ENCODE measurements at places on chromosomes 4 and X. TPM values are rescaled to one million over a fixed set of nuclear protein-coding genes. Genes with fewer than 3 reads are reported as not detected.

RRH gene
- 0.25 TPM for total RNA-seq

DNA sequence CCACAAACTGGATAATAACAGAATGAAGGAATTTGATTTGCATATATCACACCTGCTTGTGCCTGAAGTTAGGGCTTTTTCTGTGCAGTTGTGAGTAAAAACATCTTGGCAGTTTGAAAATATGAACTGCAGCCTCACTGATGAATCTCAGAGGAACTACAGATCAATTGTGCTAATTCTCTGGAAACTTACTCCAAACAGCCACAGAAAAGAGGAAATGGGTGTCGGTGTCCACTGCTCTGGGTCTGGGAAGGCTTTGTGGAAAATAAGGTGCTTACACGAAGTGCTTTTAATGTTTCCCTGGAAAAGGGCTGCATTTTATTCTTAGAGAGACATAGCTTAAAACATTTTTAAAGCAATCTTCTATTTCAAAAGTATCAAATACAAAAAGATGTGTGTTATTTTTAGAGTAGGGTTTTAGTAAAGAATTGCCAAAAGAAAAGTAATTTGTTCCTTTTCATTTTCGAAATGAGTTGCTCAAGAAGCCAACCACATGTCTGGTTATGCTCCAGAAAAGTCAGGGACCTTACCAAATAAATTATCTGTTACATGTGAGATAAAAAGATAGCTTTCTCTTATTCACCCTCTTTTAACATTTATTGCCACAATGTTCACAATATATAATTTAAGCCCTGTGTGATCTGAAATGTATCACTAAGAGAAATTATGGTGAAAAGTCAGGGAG is 240.1 kb downstream of the FRAS1 start:
- no peaks in the 10 kb centered on the region for H3K27me3 ChIP-seq
- no peak overlapping the region for H3K27ac ChIP-seq
- no peaks in the 10 kb centered on the region for H3K36me3 ChIP-seq
- H3K4me1 ChIP-seq = peaks cover 31% of the 10 kb centered on the region

GRCh38 chr4:185257086-185257485 is 47.7 kb downstream of the SNX25 start:
- no peaks in the 10 kb centered on the region for H3K36me3 ChIP-seq
- peaks cover 27% of the 10 kb centered on the region for H3K4me1 ChIP-seq
- no peak overlapping the region for H3K4me3 ChIP-seq
- peak overlapping the region; percentile 81 for H3K27ac ChIP-seq
- H3K27me3 ChIP-seq = no peaks in the 10 kb centered on the region

DNA sequence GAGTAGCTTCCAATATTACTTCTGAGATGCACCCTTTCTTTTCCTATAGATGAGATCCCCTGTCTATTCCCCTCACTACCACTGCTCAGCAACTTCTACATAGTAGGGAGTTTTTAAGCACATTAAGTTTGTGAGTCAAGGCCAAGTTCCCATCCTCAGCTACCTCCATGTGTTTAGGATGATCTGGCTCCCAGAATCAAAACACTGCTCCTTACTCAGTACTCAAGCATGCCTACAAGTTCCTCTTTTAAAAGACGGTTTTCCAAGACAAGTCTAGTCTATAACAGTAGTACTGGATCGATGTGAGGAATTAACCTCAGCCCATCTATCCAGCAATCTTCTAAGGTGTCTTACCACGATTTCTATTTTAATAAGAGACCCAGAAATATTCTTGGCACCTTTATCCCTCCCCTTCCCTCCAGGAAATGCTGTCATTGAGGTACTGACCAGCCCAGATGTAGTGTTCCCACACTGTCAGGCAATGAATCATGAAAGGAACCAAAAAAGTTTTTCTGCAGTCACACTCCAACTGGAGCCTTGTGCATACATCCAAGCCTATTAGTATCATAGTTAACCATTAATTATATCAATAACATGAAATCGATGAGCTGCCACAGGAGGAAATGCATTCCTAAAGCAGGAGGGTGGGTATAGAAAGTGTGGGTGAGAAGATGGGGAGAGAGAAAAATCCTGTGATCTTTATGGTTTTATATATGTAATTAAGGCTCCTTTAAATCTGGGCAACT is 29.6 kb downstream of the AREG start:
- no peaks in the 10 kb centered on the region for H3K27me3 ChIP-seq
- H3K27ac ChIP-seq = peak overlapping the region; percentile 33
- peak; percentile 51 for DNase-seq
- no peak overlapping the region for H3K4me3 ChIP-seq

SH3TC1 gene
- 1.8 TPM for total RNA-seq

DNA sequence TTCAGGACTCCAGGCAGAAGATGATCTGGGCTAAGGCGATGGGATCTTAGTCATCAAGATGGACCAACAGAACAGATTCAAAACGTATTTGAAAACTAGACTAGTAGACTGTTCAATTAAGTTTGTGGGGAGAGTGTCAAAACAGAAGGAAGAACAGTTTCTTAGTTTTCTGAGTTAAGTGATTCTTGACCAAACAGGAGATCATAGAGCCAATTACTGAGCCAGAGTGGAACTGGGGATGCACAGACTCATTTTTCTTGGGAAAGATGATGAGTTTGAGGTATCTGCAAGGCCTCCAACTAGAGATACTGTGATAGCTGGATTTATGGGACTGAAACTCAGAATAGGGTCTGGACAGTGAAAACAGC is 119.5 kb downstream of the REELD1 start:
- no peaks in the 10 kb centered on the region for H3K36me3 ChIP-seq
- no peak overlapping the region for H3K27ac ChIP-seq
- H3K27me3 ChIP-seq = no peaks in the 10 kb centered on the region
- H3K4me3 ChIP-seq = peak overlapping the region; percentile 16
- peaks cover 39% of the 10 kb centered on the region for H3K4me1 ChIP-seq

- no peaks in the 10 kb centered on the region for H3K4me1 ChIP-seq
- H3K36me3 ChIP-seq = no peaks in the 10 kb centered on the region
- DNase-seq = no peak
- H3K27me3 ChIP-seq = peaks cover 3% of the 10 kb centered on the region
These were observed 5.5 kb upstream of the NSUN7 start for GRCh38 chr4:40744218-40744617.

ENPEP gene
- total RNA-seq = 0.67 TPM

DNA sequence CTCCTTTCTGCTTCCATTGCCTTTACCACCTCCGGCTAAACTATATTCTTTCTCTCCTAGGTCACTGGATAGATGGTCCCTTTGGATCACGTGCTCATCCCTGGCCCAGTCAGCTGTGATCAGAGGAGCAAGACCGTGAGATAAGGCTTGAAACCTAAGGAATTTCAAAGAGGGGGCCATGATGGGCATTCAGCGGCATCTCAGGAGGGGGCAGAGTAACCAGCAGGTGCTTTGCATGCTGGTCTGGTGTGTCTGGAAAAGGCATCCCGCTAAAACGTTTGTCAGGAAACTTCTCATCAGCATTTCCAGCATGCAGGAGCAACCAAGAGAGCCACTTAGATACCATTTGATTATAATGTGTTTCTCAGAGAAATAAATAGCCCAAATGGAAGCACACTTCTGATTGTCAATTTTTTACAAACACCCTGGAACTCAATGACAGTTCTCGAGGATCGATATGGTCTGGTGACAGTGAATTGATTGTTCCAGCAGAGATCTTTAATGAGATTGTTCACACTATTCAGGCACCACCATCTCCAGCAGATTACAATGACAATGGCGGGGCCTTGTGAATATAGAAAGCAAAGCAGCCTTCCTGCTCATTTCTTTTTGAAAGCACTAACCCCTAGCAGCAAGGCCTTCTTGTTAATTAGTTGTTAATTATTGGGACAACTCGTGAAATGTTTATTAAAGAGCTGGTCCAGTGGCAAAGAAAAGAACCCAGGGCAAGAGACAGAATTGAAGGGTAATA is 327.1 kb downstream of the PTTG2 start:
- H3K27me3 ChIP-seq = peaks cover 3% of the 10 kb centered on the region
- peaks cover 9% of the 10 kb centered on the region for H3K4me1 ChIP-seq
- H3K4me3 ChIP-seq = no peak overlapping the region
- H3K27ac ChIP-seq = no peak overlapping the region

HPGD gene
- total RNA-seq = 0.20 TPM

- H3K36me3 ChIP-seq = no peaks in the 10 kb centered on the region
- no peaks in the 10 kb centered on the region for H3K27me3 ChIP-seq
- H3K4me3 ChIP-seq = no peak overlapping the region
- peak; percentile 84 for DNase-seq
These were observed 75.6 kb downstream of the REPS2 start for GRCh38 chrX:17021851-17022604.

RNF175 gene
- 1.0 TPM for total RNA-seq

ARMCX4 gene
- 9.6 TPM for total RNA-seq

DNA sequence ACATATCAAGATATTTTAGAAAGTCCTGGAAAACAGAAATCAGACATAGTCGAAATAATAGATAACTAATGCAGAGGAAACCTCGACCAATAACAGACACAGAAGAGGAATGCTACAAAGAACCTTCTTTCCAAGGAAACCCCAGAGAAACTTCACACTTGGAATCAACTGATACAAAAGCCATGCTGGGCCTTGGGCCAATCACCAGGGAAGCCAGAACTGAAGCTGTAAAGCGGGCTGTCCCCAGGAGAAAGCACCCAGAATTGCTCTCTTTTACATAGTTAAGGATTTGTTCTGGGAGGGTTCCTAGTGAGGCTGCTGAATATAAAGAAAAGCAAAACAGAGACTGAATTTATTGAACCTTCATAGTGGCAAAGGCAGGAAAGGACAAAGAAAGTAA is 100.5 kb downstream of the PRDM5 start:
- no peak for DNase-seq
- H3K27ac ChIP-seq = no peak overlapping the region
- H3K27me3 ChIP-seq = no peaks in the 10 kb centered on the region
- no peak overlapping the region for H3K4me3 ChIP-seq
- H3K4me1 ChIP-seq = no peaks in the 10 kb centered on the region

GSTCD gene
- total RNA-seq = 12.3 TPM

- peak; percentile 82 for DNase-seq
- no peak overlapping the region for H3K27ac ChIP-seq
- H3K36me3 ChIP-seq = no peaks in the 10 kb centered on the region
These were observed 49.4 kb upstream of the CAMK2D start for GRCh38 chr4:113810906-113811305.

DNA sequence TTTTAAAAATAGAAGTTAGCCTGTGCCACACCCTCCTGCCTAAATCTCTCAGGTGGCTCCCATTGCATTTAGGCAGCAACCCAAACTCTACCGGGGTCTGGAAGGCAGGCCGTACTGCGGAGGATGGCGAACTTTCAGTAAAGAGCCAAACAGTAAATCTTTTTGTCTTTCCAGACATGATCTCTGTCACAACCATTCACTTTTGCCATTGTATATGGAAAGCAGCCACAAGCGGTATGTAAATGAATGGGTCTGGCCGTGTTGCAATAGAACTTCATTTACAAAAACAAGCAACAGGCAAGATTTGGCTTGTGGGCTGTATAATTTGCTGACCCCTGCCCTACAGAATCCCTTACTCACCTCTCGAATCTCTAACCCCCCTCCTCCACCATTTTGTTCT is 3.3 kb downstream of the RADX start:
- H3K36me3 ChIP-seq = no peaks in the 10 kb centered on the region
- H3K27ac ChIP-seq = no peak overlapping the region
- no peak overlapping the region for H3K4me3 ChIP-seq
- H3K4me1 ChIP-seq = no peaks in the 10 kb centered on the region

GRCh38 chr4:82419451-82419850 is 10.8 kb downstream of the HNRNPDL start:
- peaks cover 12% of the 10 kb centered on the region for H3K4me1 ChIP-seq
- no peak for DNase-seq
- no peak overlapping the region for H3K4me3 ChIP-seq
- no peak overlapping the region for H3K27ac ChIP-seq

GPM6B gene
- 21.5 TPM for total RNA-seq

SPANXN5 gene
- not detected for total RNA-seq

SMIM14 gene
- 27.2 TPM for total RNA-seq

DNA sequence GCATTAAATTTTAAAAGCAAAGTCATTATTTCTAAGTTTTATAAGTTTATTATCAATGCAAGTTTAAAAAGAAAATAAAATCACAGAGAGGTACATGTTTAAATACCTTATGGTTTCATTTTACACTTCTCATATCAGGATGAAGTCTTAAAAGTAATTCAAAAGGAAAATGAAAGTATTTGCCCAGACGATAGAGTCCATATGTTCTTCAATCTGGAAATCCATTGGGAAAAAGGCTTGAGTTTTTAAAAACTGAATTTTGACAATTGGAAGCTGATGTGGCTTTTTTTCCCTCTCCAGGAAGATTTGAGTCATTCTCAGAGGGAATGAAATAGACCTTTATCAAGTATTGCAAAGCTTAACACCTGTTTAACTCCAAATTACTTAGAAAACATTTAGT is 37.1 kb downstream of the MAB21L2 start:
- no peaks in the 10 kb centered on the region for H3K4me1 ChIP-seq
- no peaks in the 10 kb centered on the region for H3K27me3 ChIP-seq
- H3K36me3 ChIP-seq = no peaks in the 10 kb centered on the region
- no peak overlapping the region for H3K27ac ChIP-seq
- no peak for DNase-seq

RS1 gene
- not detected for total RNA-seq

DNA sequence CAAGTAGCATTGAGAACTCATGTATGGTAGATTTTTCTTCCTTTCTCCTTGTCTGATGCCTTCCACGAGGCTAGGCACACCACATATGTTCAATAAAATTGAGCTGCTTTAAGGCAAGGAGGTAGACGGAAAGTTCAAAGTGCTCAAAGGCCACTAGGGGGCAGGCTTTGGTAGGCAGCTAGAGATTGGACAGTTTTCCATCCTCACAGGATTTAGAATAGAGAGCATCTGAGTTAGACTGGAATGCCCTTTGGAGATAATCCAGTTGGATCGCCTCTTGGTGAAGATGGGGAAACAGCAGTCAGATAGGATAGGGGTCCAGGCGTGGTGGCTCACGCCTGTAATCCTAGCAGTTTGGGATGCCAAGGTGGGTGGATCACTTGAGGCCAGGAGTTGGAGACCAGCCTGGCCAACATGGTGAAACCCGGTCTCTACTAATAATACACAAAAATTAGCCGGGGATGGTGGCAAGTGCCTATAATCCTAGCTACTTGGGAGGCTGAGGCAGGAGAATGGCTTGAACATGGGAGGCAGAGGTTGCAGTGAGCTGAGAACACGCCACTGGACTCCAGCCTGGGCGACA is 30.4 kb downstream of the ELF4 start:
- DNase-seq = peak; percentile 32
- no peak overlapping the region for H3K4me3 ChIP-seq
- H3K36me3 ChIP-seq = no peaks in the 10 kb centered on the region
- H3K4me1 ChIP-seq = peaks cover 2% of the 10 kb centered on the region
- H3K27me3 ChIP-seq = no peaks in the 10 kb centered on the region

All from astrocyte (in vitro differentiated cells and primary cell).